ENCODE measurements at places on chromosomes 4 and X. TPM values are rescaled to one million over a fixed set of nuclear protein-coding genes. Genes with fewer than 3 reads are reported as not detected.

IGFBP7 gene
- 690 TPM for polyA plus RNA-seq

DUSP9 gene
- polyA plus RNA-seq: 50.7 TPM

FATE1 gene
- polyA plus RNA-seq: 0.38 TPM

GABRG1 gene
- polyA plus RNA-seq: 0.13 TPM

S100P gene
- 30.4 TPM for polyA plus RNA-seq

SPIN4 gene
- 27.8 TPM for polyA plus RNA-seq

TIGD4 gene
- polyA plus RNA-seq: 2.4 TPM

STATH gene
- 0.69 TPM for polyA plus RNA-seq

RAI2 gene
- polyA plus RNA-seq: 15.1 TPM

OPHN1 gene
- 7.2 TPM for polyA plus RNA-seq

DAPP1 gene
- 0.88 TPM for polyA plus RNA-seq

KLKB1 gene
- 2.3 TPM for polyA plus RNA-seq

COL4A6 gene
- 17.8 TPM for polyA plus RNA-seq

PDE5A gene
- 54.4 TPM for polyA plus RNA-seq

ABLIM2 gene
- polyA plus RNA-seq: 7.6 TPM

ENPEP gene
- polyA plus RNA-seq: 182 TPM

TMEM35A gene
- 7.8 TPM for polyA plus RNA-seq

DHX15 gene
- 224 TPM for polyA plus RNA-seq

PNMA5 gene
- 0.41 TPM for polyA plus RNA-seq

C4orf36 gene
- 1.9 TPM for polyA plus RNA-seq

IGBP1 gene
- 98.6 TPM for polyA plus RNA-seq

DOCK11 gene
- polyA plus RNA-seq: 21.3 TPM

PSAPL1 gene
- not detected for polyA plus RNA-seq

PROM1 gene
- 42.0 TPM for polyA plus RNA-seq

SPATA18 gene
- polyA plus RNA-seq: 1.8 TPM

GNRHR gene
- polyA plus RNA-seq: 0.28 TPM

NLGN4X gene
- polyA plus RNA-seq: 14.7 TPM

SPANXD gene
- not detected for polyA plus RNA-seq

FAM47E gene
- polyA plus RNA-seq: 9.6 TPM

AMBN gene
- polyA plus RNA-seq: 1.6 TPM

PPBP gene
- polyA plus RNA-seq: 22.5 TPM

H2BW2 gene
- 1.3 TPM for polyA plus RNA-seq

ADAM29 gene
- 0.01 TPM for polyA plus RNA-seq

ERAS gene
- polyA plus RNA-seq: 0.17 TPM

RNF212 gene
- polyA plus RNA-seq: 10.8 TPM

MGST2 gene
- polyA plus RNA-seq: 65.1 TPM

DYNLT3 gene
- polyA plus RNA-seq: 48.5 TPM

SLITRK4 gene
- polyA plus RNA-seq: 18.8 TPM

CPZ gene
- polyA plus RNA-seq: 20.1 TPM

PALLD gene
- 225 TPM for polyA plus RNA-seq

OTUD6A gene
- not detected for polyA plus RNA-seq
